ENCODE measurements at places on chromosomes 11 and 22.

- no peak for DNase-seq
Measured at GRCh38 chr11:102727890-102728289, 3.1 kb upstream of the MMP8 start.

DNA sequence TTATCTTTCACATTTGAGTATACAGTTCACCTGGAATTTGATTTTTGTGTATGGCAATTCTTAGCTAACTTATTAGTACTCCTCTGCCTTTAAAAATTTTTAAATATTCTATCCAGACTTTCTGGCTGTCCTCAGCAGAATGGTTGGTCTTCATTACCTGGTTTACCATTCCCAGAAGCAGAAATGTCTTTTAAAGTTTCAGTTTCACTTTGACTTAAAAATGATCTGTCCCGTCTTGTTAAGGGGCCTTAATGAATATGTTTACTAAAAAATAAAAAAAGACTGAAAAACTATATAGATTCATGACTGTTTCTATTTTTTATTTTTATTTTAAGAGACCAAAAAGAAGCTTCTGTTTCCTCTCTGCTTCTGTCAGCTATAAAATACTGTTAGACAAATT lies 70.5 kb upstream of the TNRC6B start:
- DNase-seq, result no peak

GRCh38 chr11:117970400-117971024 lies 15.7 kb upstream of the IL10RA start:
- DNase-seq, result no peak

DNA sequence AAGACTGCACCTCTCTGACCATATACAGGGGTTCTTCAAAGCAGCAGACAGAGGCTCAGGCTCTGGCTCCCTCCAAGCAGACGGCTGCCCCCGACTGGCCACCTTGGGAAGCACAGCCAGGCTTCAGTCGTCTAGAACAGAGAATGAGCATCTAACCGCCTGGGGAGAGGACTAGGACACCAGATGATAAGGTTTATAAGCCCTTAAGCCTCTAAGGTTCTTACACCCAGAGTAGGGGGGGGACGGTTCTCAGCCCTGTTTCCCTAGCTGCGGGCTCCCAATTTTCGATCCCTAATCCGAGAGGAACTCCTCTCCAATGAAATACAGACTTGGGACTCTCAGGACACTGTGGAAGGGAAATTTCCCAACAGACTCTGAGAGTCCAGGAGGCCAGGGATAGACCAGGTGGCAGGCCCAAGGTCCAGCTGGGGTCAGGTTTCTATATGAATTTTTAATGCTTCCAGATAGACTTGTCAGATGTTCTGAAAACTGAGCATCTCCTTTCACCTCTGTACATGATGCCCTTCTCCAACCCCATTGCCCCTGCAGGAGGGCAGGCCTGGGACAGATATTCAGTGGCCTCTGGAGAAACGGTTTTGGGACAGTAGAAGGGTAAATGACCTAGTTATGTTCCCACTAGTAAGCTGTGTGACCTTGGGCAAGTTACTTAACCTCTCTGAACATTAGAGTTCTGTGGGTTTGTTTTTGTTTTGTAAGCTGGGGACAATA lies 20.2 kb downstream of the RTN4RL2 start:
- peak; percentile 48 for DNase-seq

DNA sequence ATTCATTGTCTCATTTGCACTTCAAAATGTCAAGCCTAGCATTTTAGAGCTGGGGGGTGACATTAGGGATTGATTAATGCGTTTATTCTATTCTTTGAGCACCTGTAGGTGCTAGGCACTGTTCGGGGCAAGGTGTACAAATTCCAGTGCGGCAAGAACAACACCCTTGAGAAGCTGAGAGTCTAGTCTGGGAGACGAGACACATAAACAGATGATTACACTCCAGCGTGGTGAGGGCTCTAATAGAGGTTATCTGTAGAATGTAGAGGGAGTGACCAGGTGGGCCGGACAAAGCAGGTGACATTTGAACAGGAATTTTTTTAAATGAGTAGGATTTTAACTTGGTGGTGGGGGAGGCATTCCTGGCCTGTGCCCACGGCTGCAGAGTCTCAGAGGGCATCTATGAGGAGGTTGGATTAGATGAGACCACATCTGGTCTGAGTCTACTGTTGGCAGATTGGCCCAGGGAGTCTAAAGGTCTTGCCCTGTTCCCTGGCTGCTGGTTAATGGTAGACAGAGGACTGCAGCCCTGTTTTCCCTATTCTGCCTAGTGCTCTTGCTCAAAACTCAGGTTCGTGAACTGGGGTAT lies 970 bp downstream of the CAT start:
- DNase-seq, result no peak

GRCh38 chr11:17608821-17609220 lies 61.8 kb downstream of the OTOG start:
- no peak for DNase-seq
